ENCODE measurements at places on chromosomes 4 and X.

DNA sequence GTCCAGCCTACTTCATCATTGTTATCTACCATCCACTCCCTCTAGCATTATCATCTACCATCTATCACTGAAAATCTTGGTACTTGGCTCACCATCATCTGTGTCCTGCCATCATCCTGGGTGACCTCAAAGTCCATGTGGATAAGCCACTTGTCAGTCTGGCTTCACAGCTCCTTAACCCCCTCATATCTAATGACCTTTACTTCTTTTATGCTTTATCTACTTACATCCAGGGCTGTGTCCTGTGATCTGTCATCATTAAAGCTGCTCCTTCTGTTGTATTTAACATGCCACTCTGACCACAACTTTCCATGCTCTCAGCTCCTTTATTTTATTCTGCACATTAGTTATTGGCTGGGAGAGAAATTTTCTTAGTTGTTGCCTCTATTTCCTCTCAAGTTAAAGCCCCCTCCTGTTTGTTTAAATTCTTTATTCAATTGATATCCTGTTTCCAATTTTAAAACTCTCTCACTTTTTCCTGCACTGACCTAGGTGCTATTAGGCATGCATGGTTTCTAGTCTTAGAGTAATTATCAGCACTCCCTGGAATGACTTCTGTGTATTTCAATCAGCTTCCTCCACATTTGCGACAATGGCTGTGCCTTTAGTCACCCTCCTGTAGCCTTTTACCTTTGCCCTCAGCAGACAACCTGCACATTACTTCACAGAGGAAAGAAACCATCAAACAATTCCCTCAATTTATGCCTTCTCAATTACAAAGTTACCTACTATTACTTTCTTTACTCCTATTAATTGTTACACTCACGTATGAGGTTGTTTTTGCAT is 8.1 kb upstream of the FABP2 start:
- DNase-seq = no peak

GRCh38 chr4:121177246-121178137 is 13.4 kb upstream of the TNIP3 start:
- DNase-seq = no peak

DNA sequence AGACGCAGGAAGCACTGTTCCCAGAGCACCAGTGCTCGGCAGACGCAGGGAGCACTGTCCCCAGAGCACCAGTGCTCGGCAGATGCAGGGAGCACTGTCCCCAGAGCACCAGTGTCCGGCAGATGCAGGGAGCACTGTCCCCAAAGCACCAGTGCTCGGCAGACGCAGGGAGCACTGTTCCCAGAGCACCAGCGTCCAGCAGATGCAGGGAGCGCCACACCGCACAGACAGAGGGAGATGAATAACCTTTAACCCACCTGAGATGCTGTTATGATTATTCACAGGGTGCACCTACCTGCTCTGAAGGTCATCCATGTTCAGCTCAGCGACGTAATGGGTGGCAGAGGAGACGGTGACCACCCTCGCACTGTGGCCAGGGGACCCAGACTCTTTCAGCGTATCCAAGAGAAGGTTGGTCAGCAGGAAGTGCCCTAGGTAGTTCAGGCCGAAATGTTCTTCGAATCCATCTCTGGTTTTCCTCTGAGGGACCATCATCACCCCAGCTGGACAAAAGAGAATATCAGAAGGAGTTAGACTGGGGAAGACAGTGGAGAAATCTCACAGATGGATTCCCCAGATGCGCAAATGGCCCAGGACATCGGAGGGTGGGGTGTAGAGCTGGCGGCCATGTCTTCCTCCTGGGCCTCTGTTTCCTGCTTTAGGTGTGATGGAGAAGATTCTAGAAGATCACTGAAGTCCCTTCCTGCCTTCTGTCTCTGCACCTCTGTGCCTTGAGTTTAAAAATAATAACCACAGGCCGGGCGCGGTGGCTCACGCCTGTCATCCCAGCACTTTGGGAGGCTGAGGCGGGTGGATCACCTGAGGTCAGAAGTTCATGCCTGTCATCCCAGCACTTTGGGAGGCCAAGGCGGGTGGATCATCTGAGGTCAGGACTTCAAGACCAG is 234.1 kb downstream of the DHRSX start:
- no peak for DNase-seq

GRCh38 chrX:103734125-103734760 is 23.5 kb downstream of the TMEM31 start:
- no peak for DNase-seq

DNA sequence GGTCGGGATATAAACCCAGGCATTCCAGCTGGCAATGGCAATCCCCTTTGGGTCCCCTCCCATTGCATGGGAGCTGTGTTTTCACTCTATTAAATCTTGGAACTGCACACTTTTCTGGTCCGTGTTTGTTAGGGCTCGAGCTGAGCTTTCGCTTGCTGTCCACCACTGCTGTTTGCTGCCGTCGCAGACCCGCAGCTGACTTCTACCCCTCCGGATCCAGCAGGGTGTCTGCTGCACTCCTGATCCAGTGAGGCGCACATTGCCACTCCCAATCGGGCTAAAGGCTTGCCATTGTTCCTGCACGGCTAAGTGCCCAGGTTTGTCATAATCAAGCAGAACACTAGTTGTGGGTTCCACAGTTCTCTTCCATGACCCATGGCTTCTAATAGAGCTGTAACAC is 1322.1 kb downstream of the ADGRL3 start:
- DNase-seq = peak; percentile 79

DNA sequence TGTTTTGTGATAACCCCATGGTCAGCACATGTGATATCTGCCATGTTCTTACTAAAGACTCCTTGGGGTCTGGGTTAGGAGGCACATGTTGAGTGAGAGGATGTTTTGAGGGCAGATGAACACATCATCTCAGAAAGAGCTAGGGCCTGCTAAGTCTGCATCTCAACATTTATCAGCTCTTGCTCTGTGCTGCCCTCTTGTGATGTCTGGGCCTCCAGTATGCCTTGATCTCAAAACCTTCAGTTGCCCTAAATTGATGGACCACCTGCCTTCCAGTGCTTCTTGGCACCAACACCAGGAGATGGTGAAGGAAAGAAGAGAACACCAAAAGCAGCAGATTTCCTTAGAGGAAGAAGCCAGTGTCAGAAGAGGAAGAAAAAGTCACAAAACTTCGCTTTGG is 22.5 kb downstream of the MID1 start:
- DNase-seq = no peak

DNA sequence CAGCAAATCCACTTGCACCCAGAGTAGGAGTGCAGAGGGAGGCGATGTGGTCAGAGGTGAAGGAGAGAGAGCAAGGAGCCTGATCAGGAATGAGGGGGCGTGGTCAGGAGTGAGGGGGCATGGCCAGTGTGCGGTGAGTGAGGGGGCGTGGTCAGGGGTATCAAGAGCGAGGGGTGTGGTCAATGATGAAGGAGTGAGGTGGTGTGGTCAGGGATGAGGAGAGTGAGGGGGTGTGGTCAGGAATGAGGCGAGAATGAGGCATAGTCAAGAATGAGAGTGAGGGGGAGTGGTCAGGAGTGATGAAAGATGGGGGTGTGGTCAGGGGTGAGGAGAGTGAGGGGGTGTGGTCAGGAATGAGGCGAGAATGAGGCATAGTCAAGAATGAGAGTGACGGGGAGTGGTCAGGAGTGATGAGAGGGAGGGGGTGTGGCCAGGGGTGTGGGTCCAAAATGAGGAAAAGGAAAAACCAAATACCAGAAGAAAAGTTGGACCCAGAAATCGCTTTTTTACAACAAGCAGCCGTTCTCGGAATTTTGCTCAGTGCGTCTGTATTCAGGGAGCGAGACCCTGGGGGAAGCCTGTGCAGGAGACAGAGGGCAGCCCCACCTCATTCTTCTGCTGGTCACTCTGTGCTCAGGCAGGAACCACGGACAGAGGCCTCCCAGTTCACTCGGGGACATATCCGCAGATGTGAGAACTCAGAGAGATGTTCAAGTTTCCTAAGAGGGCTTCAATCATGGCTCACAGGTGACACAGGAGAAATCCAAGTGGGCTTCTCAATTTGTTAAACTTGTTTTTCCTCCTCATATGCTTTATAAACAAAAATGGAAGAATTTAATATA is 47.5 kb downstream of the MAGEA1 start:
- no peak for DNase-seq

All from posterior cingulate gyrus (tissue), 11 donors.